ENCODE measurements at places on chromosomes 6 and 20.

GRCh38 chr20:14199111-14199510 lies 138.3 kb downstream of the FLRT3 start:
- DNase-seq = no peak

- no peak for DNase-seq
These were observed 41.2 kb downstream of the SLC35D3 start for GRCh38 chr6:136963259-136963658.

DNA sequence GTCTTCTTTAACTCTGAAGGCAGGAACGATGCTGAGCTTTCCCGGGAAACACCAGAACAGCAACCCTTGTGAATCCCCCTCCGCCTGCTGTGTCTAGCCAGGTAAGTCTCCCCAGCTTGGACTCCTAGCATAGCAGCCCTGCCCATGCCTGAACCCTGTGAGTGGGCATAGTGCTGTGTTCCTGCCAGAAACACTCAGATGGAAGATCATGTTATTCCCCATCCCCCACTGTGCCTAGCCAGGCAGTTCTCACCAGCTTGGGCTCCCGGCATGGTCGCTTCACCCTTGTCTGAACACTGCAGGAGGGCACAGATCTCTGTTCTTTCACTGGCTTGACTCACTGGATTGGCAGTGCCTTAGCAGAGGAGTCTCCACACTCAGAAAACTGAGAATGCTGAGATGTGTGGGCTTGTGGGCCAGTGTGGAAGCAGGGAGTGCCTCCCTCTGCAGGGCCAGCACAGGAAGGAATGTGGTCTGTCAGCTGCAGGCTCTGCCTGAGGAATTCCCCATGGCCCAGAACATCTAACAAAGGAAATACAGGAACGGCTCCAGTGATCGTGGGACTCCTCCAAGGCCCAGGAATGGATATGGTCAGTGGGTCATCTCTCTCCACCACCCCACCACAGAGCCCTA lies 440.1 kb upstream of the ADGRB3 start:
- no peak for DNase-seq

DNA sequence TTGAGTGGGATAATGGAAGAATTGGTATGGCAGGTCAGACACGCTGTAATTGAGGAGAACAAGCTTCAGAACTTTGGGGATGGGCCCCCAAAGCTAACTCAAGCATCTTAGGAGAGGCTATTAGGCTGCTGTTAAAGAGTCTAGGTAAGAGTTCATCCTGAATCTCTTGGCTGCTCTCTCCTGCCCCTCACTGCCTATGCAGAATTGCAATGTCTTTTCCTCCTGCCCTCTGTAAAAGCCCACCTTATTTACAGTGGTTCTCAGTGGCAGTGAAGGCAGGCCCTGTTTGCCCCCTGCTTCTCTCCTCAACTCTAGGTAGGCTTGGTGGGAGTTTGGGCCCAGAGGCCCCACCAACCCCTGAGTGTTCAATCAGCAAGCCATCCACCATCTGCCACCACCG lies 55.0 kb downstream of the LYRM2 start:
- DNase-seq = no peak

DNA sequence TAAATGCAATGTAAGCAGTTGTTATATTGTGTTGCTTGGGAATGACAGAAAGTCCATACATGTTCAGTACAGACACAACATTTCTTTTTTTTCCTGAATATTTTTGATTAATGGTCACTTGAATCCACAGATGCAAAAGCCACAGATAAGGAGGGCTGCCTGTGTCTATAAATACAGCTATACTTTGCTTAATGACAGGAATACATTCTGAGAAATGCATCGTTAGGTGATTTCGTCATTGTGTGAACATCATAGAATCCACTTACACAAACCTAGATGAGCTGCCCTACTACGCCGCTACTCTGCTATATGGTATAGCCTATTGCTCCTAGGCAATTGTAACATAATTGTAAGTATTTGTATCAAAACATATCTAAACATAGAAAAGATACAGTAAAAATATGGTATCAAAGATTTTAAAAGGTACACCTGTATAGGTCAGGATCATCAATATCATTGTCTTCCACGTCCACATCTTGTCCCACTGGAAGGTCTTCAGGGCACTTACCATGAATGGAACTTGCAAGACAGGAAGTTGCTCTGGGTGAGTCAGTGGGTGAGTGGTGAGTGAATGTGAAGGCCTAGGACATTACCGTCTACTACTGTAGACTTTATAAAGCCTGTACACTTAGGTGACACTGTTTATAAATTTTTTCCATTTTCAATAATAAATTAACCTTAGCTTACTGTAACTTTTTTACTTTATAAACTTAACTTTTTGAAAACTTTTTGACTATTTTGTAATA lies 27.9 kb upstream of the POPDC3 start:
- DNase-seq = no peak

GRCh38 chr6:81772741-81773140 lies 20.3 kb upstream of the TENT5A start:
- DNase-seq = no peak

GRCh38 chr20:34129518-34130162 lies 17.6 kb upstream of the EIF2S2 start:
- peak; percentile 6 for DNase-seq

- DNase-seq = no peak
These were observed 71.9 kb upstream of the TOP1 start for GRCh38 chr20:40956542-40957264.

- no peak for DNase-seq
These were observed 84.2 kb upstream of the FOXC1 start for GRCh38 chr6:1525364-1526038.
